ENCODE measurements at places on chromosomes 16 and 17. TPM values are rescaled to one million over a fixed set of nuclear protein-coding genes. Genes with fewer than 3 reads are reported as not detected.

DNA sequence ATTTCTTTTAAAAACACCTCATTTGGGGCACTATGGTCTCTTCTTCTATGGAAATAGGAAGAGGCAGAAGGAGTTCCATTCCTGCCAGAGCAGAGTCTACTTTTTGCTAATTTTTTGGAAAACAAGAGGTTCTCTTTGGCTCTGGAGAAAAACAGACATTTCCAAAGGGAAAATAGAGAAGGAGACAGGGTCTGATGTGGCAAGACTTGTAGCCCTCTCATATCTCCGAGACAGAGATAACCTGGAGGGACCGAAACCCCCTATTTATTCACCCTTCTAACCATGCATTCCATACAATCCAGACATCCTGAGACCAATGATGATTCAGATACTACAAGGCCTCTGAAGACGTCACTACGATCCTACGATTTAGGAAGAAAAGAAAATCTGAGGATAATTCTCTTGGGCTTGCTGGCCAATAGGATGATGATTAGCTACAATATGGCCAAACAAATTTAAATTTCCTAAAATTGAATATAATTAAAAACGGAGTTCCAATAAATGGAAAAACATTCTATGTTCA, 70.2 kb downstream of the HIC1 start:
- DNase-seq: no peak

The SERPINF2 gene
- total RNA-seq: 6.7 TPM

DNA sequence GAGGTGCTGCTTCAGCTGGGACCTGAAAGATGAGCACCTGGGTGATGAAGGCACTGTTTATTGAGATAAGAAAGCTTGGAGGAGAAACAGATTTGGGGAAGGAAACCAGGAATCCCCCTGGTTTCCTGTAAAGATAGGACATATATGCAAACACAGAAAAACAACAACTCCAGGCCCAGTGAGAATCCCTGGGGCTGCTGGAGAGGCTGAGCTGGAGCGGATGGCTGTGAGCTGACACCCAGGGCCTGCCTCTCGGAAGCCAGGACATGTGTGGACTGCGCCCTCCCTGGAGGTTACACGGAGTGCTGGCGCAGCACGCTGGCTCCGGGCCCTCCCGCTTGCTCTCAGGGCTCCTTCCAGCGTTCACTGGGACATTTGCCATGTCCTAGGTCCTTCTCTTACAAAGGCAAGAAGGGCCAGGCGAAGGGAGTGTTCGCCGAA, 57.5 kb downstream of the CYB5B start:
- DNase-seq: peak; percentile 91

- DNase-seq: no peak
Observed at GRCh38 chr17:44167181-44167861, 3.2 kb upstream of the ASB16 start.

The TVP23A gene
- not detected for total RNA-seq

GRCh38 chr16:48959204-48959603, 322.4 kb downstream of the CBLN1 start:
- DNase-seq: no peak

- DNase-seq: no peak
Observed at GRCh38 chr17:81659038-81659437, 2.7 kb upstream of the PDE6G start.

DNA sequence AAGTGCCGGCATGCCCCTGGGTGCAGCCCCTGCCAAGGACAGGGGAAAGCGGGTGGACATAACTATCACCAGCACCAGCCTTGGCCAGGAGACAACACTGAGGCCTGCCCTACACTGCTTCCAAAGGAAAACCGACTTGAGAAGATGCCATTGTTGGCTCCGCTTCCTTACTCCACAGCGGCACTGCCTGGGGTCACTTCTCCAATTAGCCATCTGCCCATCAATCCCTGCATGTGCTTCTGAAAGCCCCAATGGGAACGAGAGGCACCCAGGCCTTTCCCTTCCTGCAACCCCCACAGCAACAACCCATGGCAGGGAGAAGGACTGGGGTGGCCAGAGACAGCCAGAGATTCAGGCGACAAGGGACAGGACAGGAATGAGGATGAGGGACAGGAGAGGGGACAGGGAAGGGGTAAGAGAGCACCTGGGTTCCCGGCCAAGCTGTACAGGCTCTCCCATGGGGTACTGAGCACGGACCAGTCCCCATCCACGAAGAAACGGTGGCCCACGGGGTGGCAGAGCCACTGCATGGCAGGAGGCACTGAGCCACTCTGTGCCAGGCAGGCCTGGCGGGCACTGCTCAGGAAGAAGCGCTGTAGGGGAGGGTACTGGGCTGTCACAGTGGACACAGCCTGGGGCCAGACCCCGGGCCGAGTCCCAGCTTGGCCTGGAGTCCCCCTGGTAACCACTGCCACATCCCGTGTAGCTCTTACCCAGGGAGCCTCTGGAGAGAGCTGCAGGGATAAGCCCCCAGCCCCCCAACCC, 21.2 kb downstream of the SREBF1 start:
- DNase-seq: no peak

DNA sequence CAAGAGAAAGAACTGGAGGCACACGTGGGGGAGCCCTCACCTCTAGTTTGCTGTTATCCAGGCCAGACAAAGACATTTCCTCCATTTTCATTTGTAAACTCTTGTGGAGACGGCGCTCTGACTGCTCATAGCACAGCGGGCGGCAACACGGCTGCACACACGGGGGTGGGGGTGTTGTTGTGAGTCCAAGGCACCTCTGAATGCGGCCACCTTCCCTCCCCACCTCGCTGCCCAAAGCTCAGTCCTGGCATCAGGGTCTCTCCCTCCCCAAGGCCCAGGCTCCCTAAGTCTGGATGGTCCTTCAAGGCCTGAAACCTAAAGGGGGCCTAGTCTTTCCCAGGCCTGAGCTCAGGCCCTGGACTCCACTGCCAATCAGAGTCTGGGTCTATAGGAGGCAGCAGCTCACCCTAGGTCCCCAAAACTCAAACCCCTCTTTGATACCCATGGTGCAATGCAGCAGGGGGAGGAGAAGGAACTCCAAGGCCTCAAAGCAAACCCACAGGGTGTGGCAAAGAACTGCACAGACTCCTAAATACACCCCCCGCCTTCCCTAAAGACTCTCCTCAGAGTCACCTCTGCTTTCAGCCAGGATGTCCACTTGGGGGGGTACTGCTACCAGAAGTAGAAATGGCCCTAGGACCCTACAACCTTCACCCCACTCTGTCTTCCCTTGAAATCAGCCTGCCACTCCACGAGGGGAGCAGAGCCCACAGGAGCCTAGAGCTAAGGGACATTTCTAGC, 1.5 kb downstream of the ATXN7L3 start:
- peak; percentile 64 for DNase-seq

DNA sequence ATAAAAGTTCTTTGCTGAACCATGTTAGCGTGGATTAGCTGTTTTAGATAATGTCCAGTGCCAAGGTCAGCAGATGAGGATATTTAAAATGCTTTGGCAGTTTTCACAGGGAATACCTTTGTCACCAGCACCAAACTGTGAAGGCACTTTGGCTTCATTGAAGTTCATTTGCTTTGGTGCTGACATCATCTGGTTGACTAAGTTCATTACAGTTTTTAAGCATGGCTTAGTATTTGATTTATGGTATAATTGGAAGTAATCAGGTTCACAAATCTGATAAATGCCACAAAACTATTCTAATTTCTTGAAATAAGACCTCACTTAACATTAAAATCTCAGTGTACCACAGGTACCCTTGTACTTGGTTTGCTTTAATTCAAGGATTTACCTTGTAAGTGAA, 4.3 kb downstream of the GID4 start:
- no peak for DNase-seq

All from suprapubic skin (tissue), 4 donors.